ENCODE measurements at places on chromosomes 7 and 10. TPM values are rescaled to one million over a fixed set of nuclear protein-coding genes. Genes with fewer than 3 reads are reported as not detected.

ADRA2A gene
- total RNA-seq, result 0.09 TPM

- peaks cover 14% of the 10 kb centered on the region for H3K4me1 ChIP-seq
- no peak overlapping the region for H3K4me3 ChIP-seq
- H3K27ac ChIP-seq, result no peak overlapping the region
These were observed 38.7 kb downstream of the LDB3 start for GRCh38 chr10:86706977-86707376.

- no peak overlapping the region for H3K27ac ChIP-seq
- H3K4me3 ChIP-seq, result no peak overlapping the region
- no peak for DNase-seq
- H3K27me3 ChIP-seq, result no peaks in the 10 kb centered on the region
- peaks cover 4% of the 10 kb centered on the region for H3K36me3 ChIP-seq
These were observed 346.8 kb upstream of the AOAH start for GRCh38 chr7:37071124-37071523.

GRCh38 chr10:108410236-108410635, 1245.7 kb upstream of the SORCS1 start:
- no peaks in the 10 kb centered on the region for H3K27me3 ChIP-seq
- no peaks in the 10 kb centered on the region for H3K4me1 ChIP-seq
- no peaks in the 10 kb centered on the region for H3K36me3 ChIP-seq
- no peak overlapping the region for H3K27ac ChIP-seq
- no peak for DNase-seq
- no peak overlapping the region for H3K4me3 ChIP-seq

- no peak for DNase-seq
- H3K36me3 ChIP-seq, result no peaks in the 10 kb centered on the region
- no peak overlapping the region for H3K4me3 ChIP-seq
- no peak overlapping the region for H3K27ac ChIP-seq
- H3K4me1 ChIP-seq, result no peaks in the 10 kb centered on the region
These were observed 73.3 kb downstream of the MICALL2 start for GRCh38 chr7:1385809-1386622.

PPP1R9A gene
- 0.13 TPM for total RNA-seq

DNA sequence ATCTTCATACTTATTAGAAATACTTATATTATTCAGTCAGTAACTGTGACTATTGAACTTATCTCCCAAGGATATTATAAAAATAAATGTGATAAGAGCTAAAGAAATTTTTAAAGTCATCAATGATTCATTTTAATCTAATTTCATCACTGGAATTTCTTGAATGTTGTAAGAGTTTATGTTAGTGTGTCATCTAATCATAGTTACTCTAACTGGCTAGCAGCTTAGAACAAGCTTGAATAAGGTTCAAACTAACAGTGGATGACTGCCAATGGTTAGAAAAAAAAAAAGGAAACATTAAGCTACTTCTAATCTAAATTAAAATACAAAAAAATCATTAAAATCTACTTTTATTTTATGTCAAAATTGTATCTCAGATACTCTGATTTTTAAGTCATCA, 1066.3 kb downstream of the CNTNAP2 start:
- H3K36me3 ChIP-seq, result no peaks in the 10 kb centered on the region
- H3K4me3 ChIP-seq, result no peak overlapping the region
- no peak for DNase-seq

GRCh38 chr10:75180592-75180991, 30.0 kb upstream of the VDAC2 start:
- H3K27ac ChIP-seq, result no peak overlapping the region
- no peak overlapping the region for H3K4me3 ChIP-seq
- no peak for DNase-seq
- H3K27me3 ChIP-seq, result no peaks in the 10 kb centered on the region
- H3K4me1 ChIP-seq, result no peaks in the 10 kb centered on the region

DNA sequence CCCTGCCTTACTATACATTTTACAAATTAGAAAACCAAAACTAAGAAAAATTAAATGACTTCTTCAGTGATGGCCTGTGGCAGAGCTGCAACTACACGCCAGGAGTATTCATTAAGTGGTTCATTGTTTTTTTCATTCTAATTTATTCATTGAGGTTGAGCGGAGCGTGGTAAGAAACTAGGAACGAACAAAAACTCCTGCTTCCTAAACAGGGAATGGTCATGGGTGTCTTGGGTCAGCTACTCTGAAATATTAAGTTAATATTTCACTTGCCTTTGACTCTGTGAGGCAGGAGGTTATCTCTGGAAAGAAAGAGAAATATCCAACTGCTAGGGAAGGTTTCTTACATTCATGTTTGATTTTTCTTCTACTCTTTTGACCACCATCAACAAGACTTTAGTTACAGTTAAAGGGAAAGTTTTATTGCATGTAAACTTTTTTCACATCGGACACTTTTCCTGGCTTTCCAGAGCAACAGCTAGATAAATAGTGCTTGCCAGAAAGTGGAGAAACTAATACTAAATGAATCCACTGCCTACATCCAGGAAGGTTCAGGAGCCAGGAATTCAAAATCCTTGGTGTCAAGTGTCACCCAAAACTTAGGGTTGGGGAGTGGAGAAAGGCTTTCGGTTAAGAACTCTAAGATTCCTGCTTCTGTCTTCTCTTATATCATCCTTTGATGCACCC, 896 bp upstream of the GNG11 start:
- H3K27me3 ChIP-seq, result no peaks in the 10 kb centered on the region
- H3K36me3 ChIP-seq, result no peaks in the 10 kb centered on the region
- H3K27ac ChIP-seq, result no peak overlapping the region
- no peak overlapping the region for H3K4me3 ChIP-seq

C10orf95 gene
- 0.23 TPM for total RNA-seq

GRCh38 chr7:142749218-142749993, at the start of gene PRSS1:
TSS of gene PRSS1 (plus strand) at chr7:142749472. CDS start at chr7:142749485, 13 bp downstream.
- no peak for DNase-seq
- H3K27me3 ChIP-seq, result no peaks in the 10 kb centered on the region
- H3K4me1 ChIP-seq, result no peaks in the 10 kb centered on the region
- no peak within 1 kb of the TSS for H3K27ac ChIP-seq
- no peak within 1 kb of the TSS for H3K4me3 ChIP-seq

GIMAP2 gene
- total RNA-seq, result 226 TPM

- DNase-seq, result no peak
- peaks cover 6% of the 10 kb centered on the region for H3K36me3 ChIP-seq
- H3K27ac ChIP-seq, result no peak overlapping the region
- H3K4me3 ChIP-seq, result no peak overlapping the region
- H3K4me1 ChIP-seq, result no peaks in the 10 kb centered on the region
These were observed 137.7 kb downstream of the ZMIZ1 start for GRCh38 chr10:79206300-79207095.

DNA sequence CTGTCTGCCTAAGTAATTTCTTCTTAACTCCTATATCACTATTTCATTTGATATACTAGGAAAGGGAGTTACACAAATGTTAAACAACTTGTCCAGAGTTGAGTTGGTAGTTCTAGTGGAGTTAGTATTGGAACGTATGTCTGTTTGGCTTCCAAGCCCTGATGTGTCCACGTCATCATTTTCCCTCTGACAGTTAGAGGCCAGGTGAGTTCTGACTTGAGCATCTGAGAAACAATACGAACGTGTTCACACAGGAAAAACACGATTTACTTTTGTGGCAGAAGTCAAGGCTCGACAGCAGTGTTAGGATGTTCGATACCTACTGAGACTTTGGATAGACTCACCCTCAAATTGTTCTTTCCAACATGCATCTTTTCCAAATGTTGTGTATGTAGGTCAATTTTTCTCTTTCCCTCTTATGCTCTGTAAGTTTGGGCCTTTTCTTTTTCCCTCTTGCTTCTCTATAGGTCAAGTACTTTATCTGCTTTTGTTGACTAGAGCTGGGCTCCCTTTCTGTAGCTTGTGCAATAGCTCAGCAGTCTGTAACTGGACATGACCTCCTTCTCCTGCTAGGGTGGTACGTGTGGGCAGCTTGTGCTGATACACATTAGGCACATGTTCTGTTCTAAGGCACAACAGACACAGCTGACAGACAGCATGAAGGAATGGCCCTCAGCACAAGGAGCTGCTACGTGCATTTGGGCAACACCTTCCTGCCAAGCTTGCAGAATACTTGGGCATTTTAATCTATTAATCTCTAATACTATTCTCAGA, 222.9 kb downstream of the PTEN start:
- no peak overlapping the region for H3K27ac ChIP-seq
- no peaks in the 10 kb centered on the region for H3K27me3 ChIP-seq
- H3K4me1 ChIP-seq, result peaks cover 8% of the 10 kb centered on the region
- no peak for DNase-seq
- H3K36me3 ChIP-seq, result no peaks in the 10 kb centered on the region

ANKRD2 gene
- total RNA-seq, result not detected

DNA sequence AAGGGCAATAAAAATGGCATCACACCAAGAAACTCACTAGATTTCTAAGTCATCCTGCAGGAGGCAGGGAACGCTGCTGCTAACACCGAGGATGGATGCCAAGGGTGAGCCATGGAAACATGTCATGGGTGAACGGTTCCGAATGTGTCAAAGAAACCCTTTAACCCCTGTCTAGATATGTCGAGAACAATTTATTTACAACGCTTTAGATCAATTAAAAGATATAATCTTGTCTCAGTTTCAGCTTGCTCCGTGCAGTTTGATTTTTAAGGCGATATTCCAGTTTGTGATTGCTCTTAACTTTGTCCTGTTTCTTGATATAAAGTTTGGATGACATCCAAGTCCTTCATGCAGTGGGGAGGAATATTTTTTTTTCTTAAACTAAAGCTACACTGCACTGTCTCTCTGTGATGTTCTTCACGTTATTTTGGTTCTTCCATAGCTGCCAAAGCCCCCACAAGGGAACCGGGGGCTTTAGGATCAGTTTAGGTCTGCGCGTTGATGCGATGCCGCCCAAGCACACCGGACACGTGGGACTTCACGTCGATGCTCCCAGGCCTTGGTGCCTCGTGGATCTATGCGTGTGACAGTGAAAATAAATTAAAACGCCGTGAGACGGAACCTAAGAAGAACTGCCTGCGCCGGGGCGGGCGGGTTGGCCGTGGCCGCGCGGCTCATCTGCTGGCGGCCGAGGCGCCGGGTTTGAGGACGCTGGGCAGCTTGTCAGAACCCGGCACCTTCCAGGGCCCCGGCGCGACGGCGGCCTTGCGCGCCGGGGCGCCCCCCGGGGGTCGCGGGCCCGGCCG, 220.3 kb downstream of the PHTF2 start:
- H3K27ac ChIP-seq, result no peak overlapping the region
- no peak for DNase-seq
- H3K4me1 ChIP-seq, result no peaks in the 10 kb centered on the region
- no peaks in the 10 kb centered on the region for H3K36me3 ChIP-seq
- peak overlapping the region; percentile 42 for H3K4me3 ChIP-seq

HOXA9 gene
- 0.80 TPM for total RNA-seq

DDC gene
- not detected for total RNA-seq

All from T-cell (primary cell).